Activated CD8-positive, alpha-beta T cell treated with anti-CD3 and anti-CD28 coated beads, Interleukin-2, amount 10 ng/mL, durations not matched to agents 7 days and 5 days (primary cell): ENCODE measurements at places on chromosomes 5 and 9. TPM values are rescaled to one million over a fixed set of nuclear protein-coding genes. Genes with fewer than 3 reads are reported as not detected.

SSNA1 gene
- 90.0 TPM for total RNA-seq

GRCh38 chr5:171149333-171149732, 159.7 kb upstream of the TLX3 start:
- H3K4me3 ChIP-seq, result no peak overlapping the region
- no peak for DNase-seq
- no peak overlapping the region for H3K27ac ChIP-seq
- no peaks in the 10 kb centered on the region for H3K4me1 ChIP-seq
- H3K27me3 ChIP-seq, result peaks cover 7% of the 10 kb centered on the region

- no peak overlapping the region for H3K27ac ChIP-seq
- peaks cover 6% of the 10 kb centered on the region for H3K4me1 ChIP-seq
- no peaks in the 10 kb centered on the region for H3K36me3 ChIP-seq
- DNase-seq, result no peak
Observed at GRCh38 chr9:126606483-126606870, 7.3 kb upstream of the LMX1B start.

- no peak overlapping the region for H3K4me3 ChIP-seq
- no peaks in the 10 kb centered on the region for H3K27me3 ChIP-seq
Observed at GRCh38 chr5:19928562-19929421, 59.2 kb downstream of the CDH18 start.
